A549 treated with GW870086 at 1 μM for 4 hours (cell line): ENCODE measurements at places on chromosomes 5 and 9. TPM values are rescaled to one million over a fixed set of nuclear protein-coding genes. Genes with fewer than 3 reads are reported as not detected.

The FBP1 gene
- total RNA-seq: not detected in 5 replicates

The SOWAHA gene
- 0.07 to 0.16 TPM (median 0.11 TPM) in 5 replicates for total RNA-seq

The SNX24 gene
- 18.3 to 23.8 TPM (median 23.1 TPM) in 5 replicates for total RNA-seq

The FBXW2 gene
- total RNA-seq: 33.9 to 45.8 TPM (median 38.5 TPM) in 5 replicates

The MARCHF6 gene
- total RNA-seq: 42.6 to 77.2 TPM (median 73.6 TPM) in 5 replicates

The MYMK gene
- not detected in 5 replicates for total RNA-seq

The OR1J1 gene
- total RNA-seq: not detected in 5 replicates

The SH3GLB2 gene
- 33.8 to 53.5 TPM (median 49.7 TPM) in 5 replicates for total RNA-seq

The HTR4 gene
- total RNA-seq: not detected in 5 replicates

The NMUR2 gene
- 0.08 to 0.13 TPM in 2 of 5 replicates, not detected in the others for total RNA-seq

The FOXD1 gene
- 14.7 to 22.1 TPM (median 19.3 TPM) in 5 replicates for total RNA-seq

The SEMA5A gene
- not detected in 5 replicates for total RNA-seq

The PCDHGA10 gene
- total RNA-seq: 0.02 TPM in 1 of 5 replicates, not detected in the others

The LMNB1 gene
- 55.0 to 69.6 TPM (median 57.8 TPM) in 5 replicates for total RNA-seq

The CARTPT gene
- total RNA-seq: not detected in 5 replicates

The KCTD16 gene
- 0.01 to 0.07 TPM (median 0.03 TPM) in 4 of 5 replicates, not detected in the other for total RNA-seq

The LHX3 gene
- total RNA-seq: 0.07 to 0.13 TPM (median 0.08 TPM) in 4 of 5 replicates, not detected in the other

The NEURL1B gene
- 2.3 to 4.7 TPM (median 4.1 TPM) in 5 replicates for total RNA-seq

The KCNMB1 gene
- not detected in 5 replicates for total RNA-seq

The SHISAL2B gene
- not detected in 5 replicates for total RNA-seq

The NR5A1 gene
- 0.06 to 0.13 TPM (median 0.10 TPM) in 4 of 5 replicates, not detected in the other for total RNA-seq

The CYLC2 gene
- not detected in 5 replicates for total RNA-seq

The PTGS1 gene
- 1.0 to 1.8 TPM (median 1.4 TPM) in 5 replicates for total RNA-seq

The IL4 gene
- total RNA-seq: not detected in 5 replicates

The ISCA1 gene
- total RNA-seq: 46.5 to 50.9 TPM (median 48.4 TPM) in 5 replicates

The INSL4 gene
- total RNA-seq: 16.5 to 21.2 TPM (median 17.9 TPM) in 5 replicates

The KIF12 gene
- 1.5 to 2.3 TPM (median 2.0 TPM) in 5 replicates for total RNA-seq

The TRIM41 gene
- 21.5 to 29.5 TPM (median 28.7 TPM) in 5 replicates for total RNA-seq

The LCN1 gene
- total RNA-seq: 0.18 TPM in 1 of 5 replicates, not detected in the others

The PKD2L2 gene
- total RNA-seq: not detected in 5 replicates

The FAXDC2 gene
- 0.23 to 0.74 TPM (median 0.31 TPM) in 5 replicates for total RNA-seq

The KIF20A gene
- total RNA-seq: 37.8 to 49.5 TPM (median 41.9 TPM) in 5 replicates

The TAF1L gene
- total RNA-seq: 0.02 TPM in 1 of 5 replicates, not detected in the others

The FUT7 gene
- total RNA-seq: 0.06 TPM in 1 of 5 replicates, not detected in the others

The PRDM9 gene
- not detected in 5 replicates for total RNA-seq

The LCN12 gene
- 0.80 to 1.6 TPM (median 1.3 TPM) in 5 replicates for total RNA-seq

The LEAP2 gene
- total RNA-seq: 0.68 to 1.2 TPM (median 0.86 TPM) in 5 replicates

The UGT3A1 gene
- total RNA-seq: not detected in 5 replicates

The LRRC70 gene
- total RNA-seq: 0.07 to 0.32 TPM (median 0.16 TPM) in 5 replicates
